ENCODE measurements at places on chromosomes 11 and 22. TPM values are rescaled to one million over a fixed set of nuclear protein-coding genes. Genes with fewer than 3 reads are reported as not detected.

Gene NUP50
- total RNA-seq, result 183 TPM

Gene MUC2
- not detected for total RNA-seq

Gene C1QTNF4
- 0.22 TPM for total RNA-seq

Gene OR8D2
- total RNA-seq, result not detected

Gene MYBPC3
- total RNA-seq, result not detected

Gene GAL
- total RNA-seq, result not detected

Gene CARNS1
- total RNA-seq, result 1.9 TPM

Gene CAVIN3
- total RNA-seq, result 1.9 TPM

Gene JRKL
- 10.3 TPM for total RNA-seq

Gene NAALAD2
- not detected for total RNA-seq

Gene PKDREJ
- not detected for total RNA-seq

Gene OR5B3
- total RNA-seq, result not detected

Gene TSPAN32
- total RNA-seq, result 98.9 TPM

Gene FADS2
- total RNA-seq, result 128 TPM

Gene CHADL
- 0.17 TPM for total RNA-seq

Gene ARHGAP8
- 0.30 TPM for total RNA-seq

Gene SLC16A8
- total RNA-seq, result not detected

Gene OR52I2
- not detected for total RNA-seq

Gene LRRC10B
- total RNA-seq, result not detected

Gene PRG3
- not detected for total RNA-seq

Gene SLC43A3
- 98.2 TPM for total RNA-seq

Gene THY1
- total RNA-seq, result not detected
